Common myeloid progenitor, CD34-positive (primary cell): ENCODE measurements at places on chromosomes 3 and 15.
A peak's percentile ranks its signal among the peaks of the same experiment; 100 is the strongest.

DNA sequence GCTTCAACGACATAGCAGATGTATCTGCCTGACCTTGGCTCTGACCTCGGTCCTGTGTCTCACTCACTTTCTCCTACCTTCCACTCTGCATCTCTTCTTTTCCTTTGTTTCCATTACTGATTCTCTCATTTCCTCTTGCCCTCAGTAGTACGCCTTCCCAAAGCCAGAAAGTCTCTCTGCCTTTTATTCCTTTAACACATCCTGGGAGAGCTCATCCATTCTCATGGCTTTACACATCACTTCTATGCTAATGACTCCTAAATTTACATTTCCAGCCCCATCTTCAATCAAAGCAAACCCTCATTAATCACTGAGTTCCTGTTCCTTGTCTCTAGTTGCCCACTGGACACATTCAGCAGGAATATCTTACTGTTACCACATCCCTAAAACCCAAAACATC is 938.6 kb downstream of the NTRK3 start:
- DNase-seq = no peak

DNA sequence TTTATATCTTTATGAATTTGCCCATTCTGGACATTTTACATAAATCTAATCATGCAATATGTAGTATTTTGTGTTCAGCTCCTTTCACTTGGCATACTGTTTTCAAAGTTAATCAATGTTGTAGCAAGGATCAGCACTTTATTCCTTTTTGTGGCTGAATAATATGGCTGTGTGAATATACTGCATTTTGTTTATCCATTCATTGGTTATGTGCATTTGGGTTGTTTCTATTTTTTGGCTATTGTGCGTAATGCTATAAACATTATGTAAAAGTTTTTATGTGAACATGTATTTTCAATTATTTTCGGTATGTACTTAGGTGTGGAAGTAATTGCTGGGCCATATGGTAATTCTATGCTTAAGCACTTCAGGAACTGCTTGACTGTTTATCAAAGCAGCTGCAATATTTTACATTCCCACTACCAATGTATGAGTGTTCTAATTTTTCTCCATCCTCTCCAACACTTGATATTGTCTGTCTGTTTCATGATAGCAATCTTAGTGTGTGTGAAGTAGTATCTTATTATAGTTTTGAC is 101.3 kb upstream of the P2RY1 start:
- no peak for DNase-seq

DNA sequence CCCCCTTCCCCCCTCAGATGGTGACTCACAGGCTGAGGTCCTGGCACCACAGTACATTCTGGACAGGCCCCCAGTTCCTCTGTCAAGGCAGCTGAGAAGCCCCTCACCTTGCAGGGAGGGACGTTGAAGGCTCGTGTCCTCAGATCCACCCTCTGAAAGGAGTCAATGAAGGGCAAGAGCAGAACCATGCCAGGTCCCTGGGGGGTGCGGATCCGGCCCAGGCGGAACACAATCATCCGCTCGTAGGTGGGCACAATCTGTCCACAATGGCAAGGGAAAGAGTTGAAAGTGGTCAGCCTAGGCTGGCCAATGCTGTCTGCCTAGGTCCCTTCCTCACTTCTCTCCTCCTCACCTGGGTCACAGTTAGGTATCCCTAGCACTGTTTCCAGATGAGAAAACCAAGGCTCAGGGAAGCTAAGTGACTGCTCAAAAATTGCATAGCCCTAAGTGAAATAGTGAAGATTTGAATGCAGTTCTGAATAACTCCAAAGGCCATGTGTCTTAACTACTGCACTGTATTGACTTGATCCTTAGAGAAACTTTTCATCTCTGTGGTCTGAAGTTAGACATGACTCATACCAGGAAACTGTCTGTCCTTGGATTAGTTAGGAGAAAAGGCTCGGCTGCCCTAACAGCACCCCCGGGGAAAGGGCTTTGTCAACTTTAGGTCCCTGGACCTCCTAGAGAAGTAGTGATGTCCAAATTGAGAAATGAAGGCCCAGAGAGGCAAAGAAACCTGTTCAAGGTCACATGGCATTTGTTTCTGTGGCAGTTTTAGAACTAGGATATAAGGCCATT is 2.9 kb downstream of the STOML1 start:
- no peak for DNase-seq

DNA sequence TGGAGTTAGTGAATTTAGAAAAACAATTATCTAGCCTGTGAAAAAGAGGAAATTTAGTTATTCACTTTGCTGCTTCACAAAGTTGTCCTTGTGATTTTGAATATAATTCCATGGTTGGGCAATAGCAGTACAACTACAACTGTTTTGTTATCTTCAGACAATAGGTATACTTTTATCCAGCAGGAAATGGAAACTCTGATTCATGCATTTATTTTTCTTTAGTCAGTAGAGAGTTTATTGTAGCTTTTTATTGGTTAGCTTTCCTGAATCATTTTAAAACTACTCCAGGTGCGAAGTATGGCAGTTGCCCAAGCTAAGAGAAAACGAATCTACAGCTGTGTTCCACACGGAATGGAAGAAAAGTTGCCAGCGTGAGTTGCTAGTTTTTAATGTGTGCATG is 80.3 kb downstream of the TM4SF4 start:
- no peak for DNase-seq

- peak; percentile 75 for DNase-seq
Measured at GRCh38 chr15:99507504-99508310, 58.1 kb upstream of the MEF2A start.
